ENCODE measurements at places on chromosomes 6 and 20.

DNA sequence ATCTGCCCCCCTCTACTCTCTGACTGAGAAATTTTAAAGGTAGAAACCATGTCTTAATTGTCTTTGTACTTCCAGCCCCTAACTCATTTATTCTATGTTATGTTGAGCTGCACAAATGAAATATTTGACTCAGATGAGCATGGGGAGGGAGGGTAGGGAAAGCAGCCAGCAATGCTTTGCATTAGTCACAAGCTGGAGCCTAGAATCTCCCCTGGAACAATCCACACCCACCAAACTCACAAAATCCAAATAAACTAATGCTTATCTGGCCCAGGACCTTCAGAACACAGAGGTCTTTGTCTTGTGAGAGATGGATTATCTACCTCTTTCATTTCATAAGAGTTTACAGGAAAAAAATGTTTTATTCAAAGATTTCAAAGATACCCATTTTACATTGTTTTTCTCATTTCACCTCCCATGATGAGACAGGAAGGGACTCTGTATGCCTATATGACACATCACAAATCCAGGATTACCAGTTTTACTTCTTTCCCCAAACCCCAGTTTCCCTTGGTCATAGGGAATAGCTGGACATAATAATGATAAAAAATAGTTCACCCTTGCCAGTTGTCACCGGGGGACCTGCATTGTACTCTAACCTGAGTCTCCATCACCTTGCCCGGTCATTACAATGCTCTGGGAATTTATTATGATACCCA is 466.9 kb downstream of the KIF16B start:
- no peak for DNase-seq

DNA sequence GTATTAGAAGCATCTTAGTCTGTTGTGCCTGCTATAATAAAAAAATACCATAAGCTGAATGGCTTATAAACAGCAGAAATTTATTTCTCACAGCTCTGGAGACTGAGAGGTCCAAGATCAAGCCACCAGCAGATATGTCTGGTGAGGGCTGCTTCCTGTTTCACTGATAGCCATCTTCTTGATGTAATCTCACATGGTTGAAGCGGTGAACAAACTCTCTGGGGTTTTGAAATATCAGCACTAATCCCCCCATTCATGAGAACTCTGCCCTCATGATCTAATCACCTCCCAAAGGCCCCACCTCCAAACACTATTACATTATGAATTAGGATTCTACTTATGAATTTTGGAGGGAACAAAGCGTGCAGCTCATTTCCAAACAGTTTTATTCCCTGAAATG is 11.6 kb upstream of the CLVS2 start:
- no peak for DNase-seq

- DNase-seq = no peak
Measured at GRCh38 chr6:134299236-134299635, 18.7 kb downstream of the SGK1 start.

GRCh38 chr6:140370976-140371870 is 996.8 kb upstream of the CITED2 start:
- DNase-seq = no peak

- DNase-seq = no peak
Measured at GRCh38 chr20:64228751-64229506, 26.6 kb upstream of the PCMTD2 start.

GRCh38 chr20:51554538-51555165 is 12.1 kb upstream of the NFATC2 start:
- DNase-seq = no peak

DNA sequence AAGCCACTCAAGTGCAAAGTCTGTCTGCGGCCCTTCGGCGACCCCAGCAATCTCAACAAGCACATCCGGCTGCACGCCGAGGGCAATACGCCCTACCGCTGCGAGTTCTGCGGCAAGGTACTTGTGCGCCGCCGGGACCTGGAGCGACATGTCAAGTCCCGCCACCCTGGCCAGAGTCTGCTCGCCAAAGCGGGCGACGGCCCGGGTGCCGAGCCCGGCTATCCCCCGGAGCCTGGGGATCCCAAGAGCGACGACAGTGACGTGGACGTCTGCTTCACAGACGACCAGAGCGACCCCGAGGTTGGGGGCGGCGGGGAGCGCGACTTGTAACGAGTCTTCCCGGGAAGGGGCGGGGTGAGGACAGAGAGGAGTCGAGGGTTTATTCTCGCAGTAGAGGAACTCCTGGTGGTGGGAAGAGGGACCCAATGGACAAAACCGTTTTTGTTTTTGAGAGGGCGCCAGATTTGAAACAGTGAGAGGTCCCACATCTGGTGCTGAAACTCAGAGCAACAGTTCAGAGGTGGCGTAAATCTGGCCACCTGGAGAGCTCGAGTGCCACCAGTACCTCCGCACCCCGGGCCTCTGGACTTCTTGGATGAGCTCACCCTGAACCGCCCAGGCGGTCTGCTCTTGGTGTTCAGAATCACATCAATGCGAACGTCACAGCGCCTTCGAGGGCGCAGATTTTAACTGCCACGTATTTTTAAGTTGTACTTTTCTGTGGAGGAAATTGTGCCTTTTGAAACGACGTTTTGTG is 8.0 kb downstream of the PRDM13 start:
- peak; percentile 38 for DNase-seq

DNA sequence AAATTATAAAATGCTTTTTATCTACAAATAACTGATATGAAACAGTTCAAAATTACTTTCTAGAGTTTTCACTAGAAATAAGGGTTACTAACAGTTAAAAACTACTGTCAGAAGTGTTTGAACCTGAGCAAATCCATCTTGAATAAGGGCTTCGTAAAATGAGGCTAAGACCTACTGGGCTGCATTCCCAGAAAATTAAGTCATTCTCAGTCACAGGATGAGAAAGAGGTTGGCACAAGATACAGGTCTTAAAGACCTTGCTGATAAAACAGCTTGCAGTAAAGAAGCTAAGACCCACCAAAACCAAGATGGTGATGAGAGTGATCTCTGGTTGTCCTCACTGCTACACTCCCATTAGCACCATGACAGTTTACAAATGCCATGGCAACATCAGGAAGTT is 93.7 kb downstream of the PLG start:
- no peak for DNase-seq

DNA sequence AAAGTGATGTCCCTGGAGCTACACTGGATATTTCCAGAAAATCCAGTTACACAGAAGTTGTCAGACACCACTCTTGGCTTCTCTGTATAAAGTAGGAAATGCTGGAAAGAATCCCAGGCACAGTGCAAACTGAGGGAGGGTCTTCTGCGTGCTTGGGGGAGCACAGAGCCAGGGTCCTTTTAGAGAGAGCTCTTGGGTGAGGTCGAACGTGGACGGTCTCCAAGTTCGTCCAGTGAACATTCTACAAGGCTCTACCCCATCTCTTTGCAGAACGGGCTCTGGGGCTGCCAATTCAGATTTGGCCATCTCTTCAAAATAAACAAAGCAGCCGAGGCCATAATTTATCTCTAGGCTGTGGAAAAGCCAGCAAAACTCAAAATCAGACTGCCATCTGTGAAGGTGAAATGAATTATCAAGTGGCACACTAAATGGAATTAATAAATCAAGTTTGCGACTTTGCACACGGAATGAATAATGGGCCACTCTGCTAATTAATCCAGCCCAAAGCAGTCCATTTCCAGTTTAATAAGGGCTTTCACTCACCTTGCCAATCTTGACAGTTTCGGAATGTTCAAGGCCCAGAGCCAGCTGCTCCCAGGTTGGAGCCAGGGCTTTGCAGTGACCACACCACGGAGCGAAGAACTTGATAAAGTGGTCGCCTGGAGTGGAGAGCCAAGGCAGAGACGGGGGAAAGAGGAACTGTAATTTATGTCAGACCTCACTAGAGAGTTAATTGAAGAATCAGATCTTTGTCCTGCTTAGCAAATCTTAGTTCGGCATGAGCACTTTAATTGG is 19.3 kb downstream of the TXNDC5 start:
- no peak for DNase-seq

DNA sequence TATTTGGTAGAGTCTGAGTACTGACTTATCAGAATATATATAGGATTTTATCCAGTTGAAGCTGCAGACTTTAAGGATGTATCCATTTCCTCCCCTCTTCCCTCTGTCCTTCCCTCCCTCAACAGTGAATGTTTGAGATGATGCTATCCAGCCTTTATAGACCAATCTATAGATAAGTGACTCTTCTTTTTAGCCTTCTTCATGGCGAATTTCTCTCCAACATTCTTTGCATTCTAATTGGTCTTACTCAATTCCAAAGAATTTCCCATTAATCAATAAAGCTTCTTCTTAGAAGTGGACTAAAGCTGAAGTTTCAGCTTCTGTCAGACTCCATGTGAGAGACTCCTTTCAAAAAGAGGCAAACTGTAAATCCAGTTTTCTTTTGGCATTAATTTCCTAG is 99.3 kb downstream of the AIG1 start:
- no peak for DNase-seq

GRCh38 chr20:634148-634925 is 18.7 kb downstream of the SRXN1 start:
- no peak for DNase-seq

DNA sequence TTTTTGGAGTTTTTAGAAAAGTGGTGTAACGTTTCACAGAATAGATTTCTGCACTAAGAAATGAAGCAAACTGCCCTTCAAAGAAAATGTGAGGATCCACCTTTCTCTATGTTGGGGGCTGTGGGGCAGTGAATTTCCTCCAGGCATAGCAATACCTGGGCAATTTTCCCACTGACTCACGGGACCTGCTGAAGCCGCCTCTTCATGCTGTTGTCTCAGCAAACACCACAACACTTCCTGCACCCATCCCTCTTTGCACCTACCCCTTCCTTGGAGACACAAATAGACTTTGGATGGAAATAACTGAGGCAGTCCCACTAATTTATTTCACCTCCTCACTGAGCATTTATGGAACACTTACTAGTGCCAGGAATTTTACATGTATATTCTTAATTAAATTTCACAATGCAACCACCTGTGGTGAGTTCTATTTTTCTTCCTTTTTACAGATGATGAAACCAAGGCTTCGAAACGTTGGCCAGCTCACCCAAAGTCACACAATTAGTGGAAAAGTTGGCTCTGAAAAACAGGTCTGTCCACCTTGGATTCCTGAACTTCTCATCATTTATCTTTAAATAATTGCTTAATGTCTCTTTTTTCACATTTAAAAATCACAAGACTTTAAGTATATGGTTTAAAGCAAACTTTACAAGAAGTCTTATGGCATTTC is 17.2 kb upstream of the ADGRF1 start:
- DNase-seq = no peak

GRCh38 chr6:158150701-158151100 is 17.4 kb downstream of the SERAC1 start:
- no peak for DNase-seq

DNA sequence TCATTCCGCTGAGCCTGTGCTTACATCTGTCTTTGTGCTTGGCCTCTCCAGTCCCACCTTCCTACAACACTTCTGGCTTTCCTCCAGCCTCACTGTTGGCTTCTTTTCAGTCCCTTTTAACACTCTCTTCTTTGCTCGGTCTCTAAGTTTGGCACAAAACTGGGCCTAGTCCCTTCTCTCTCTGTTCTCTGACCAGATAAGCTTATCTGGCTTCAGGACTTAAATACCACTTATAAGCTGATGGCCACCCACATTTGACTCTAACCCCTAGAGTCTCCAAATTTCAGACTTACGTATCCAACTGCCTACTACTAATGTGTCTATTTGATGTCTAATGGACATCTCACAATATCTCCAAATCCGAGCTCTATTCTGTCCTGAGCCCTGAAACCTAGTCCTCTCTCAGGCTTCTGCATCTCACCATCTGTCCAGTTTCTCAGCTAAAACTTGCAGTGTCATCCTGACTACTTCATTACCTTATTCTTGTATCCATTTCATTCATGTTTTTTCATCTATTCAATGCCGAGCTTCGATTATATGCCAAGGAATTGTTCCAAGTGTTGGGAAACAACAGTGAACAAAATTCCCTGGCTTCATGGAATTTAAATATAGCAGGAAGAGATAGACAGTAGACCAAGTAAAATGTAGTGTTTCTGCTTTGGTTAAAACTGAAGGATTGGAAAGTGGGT is 40.1 kb downstream of the TBPL1 start:
- no peak for DNase-seq

GRCh38 chr6:11198663-11199603 is 33.5 kb downstream of the NEDD9 start:
- peak; percentile 80 for DNase-seq

GRCh38 chr20:9021699-9022098 is 47.2 kb upstream of the PLCB4 start:
- DNase-seq = no peak

GRCh38 chr6:157987788-157988699 is 6.4 kb downstream of the SYNJ2 start:
- no peak for DNase-seq

- DNase-seq = no peak
Measured at GRCh38 chr6:160121981-160122380, 366 bp downstream of the SLC22A1 start.

DNA sequence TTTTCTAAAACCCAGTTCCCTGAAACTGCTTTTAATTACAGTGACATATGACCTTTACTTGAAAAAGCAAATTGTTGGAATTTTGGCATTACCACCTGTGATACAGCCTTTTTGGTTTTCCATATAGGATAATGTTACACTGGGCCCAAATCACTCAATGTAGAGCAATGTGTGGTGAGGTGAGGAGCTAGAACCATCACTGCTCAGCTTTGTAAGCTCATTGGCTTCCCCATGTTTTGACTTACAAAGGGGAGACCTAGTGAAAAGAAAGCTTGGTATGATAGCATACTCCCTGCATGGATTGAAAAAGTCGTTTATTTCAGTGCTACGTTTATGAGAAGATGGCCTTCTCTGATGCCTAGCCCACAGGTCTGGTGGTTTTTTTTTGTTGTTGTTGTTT is 470.4 kb upstream of the EPHA7 start:
- DNase-seq = no peak

GRCh38 chr6:63676412-63677114 is 41.0 kb downstream of the PHF3 start:
- no peak for DNase-seq

- no peak for DNase-seq
Measured at GRCh38 chr6:111600588-111601445, 4.9 kb downstream of the TRAF3IP2 start.

DNA sequence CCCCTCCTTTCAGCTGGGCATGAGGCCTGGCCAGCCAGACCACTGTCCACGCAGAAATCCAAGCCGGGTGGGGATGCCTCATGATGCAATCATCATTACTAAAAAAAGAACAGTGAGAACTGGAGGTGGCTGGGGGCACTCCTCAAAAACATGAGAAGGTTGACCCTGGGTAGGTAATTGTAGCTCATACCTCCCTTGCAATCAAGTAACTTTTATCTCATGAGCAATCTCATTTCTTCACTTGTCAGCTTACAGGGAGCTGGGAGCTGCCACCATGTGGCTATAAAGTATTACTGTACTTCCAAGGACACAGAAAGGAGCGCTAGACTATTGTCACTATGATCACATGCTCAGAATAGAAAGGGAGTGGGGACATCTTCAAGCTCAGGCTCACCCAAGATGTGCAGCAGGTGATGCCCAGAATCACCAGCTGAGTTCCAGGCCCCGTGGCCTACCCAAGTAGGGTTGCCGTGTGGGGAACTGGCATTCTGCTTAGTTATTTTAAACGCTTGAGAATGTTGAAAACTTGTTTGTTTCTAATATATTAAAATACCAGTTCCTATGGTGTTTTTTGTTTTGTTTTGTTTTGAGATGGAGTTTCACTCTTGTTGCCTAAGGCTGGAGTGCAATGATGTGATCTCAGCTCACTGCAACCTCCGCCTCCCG is 3.0 kb upstream of the CDH26 start:
- DNase-seq = no peak

GRCh38 chr6:169558378-169558773 is 143.5 kb downstream of the WDR27 start:
- no peak for DNase-seq

- DNase-seq = no peak
Measured at GRCh38 chr6:169812257-169812644, 60.8 kb downstream of the ERMARD start.

- no peak for DNase-seq
Measured at GRCh38 chr6:33004940-33005339, 4.5 kb downstream of the HLA-DOA start.
